Fibroblast of lung (primary cell): ENCODE measurements at places on chromosomes 7 and 10.

DNA sequence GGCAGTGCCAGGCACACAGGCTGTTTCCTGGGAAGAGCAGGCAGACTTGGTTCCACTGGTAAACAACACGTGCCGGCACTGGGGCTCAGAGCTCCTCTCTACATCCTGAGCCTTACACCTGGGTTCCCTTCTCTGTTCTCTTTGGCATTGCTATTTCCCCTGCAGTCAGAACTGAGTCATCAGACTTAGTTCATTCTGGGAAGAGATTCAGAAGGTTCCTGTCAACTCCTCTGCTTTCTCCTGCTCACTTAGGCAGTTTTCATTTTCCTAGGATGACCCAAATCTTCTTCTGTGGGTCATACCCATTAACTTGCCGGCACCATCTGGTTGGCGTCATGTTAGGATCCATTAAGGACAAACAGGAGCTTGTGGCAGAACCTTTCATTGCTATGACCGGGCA lies 33.4 kb upstream of the LRRC18 start:
- no peak for DNase-seq

DNA sequence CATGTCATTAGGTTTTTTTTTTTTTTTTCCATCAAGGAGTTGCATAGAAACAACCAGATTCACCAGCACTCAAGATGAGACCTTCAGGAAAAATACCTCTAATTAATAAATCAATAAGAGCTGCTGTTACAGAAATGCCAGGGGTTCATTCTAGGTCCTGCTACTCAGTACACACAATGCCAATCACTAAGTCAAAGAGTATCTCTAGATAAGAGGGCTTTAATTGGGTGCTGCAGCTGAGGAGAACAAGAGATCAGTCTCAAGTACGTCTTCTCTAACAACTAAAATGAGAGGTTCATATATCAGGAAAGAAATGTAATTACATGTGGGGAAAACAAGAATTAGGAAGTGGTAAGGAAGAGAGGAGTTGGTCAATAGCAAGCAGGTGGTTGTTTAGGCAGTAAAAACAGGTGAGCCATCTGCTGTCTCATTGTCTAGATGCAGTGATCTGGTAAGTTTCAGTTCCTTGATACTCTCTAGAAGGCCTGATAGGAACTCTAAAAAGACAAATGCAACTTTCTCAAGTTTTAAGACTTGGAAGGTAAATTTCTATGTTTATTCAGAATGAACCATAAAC lies 272.9 kb upstream of the ZWINT start:
- DNase-seq, result no peak

DNA sequence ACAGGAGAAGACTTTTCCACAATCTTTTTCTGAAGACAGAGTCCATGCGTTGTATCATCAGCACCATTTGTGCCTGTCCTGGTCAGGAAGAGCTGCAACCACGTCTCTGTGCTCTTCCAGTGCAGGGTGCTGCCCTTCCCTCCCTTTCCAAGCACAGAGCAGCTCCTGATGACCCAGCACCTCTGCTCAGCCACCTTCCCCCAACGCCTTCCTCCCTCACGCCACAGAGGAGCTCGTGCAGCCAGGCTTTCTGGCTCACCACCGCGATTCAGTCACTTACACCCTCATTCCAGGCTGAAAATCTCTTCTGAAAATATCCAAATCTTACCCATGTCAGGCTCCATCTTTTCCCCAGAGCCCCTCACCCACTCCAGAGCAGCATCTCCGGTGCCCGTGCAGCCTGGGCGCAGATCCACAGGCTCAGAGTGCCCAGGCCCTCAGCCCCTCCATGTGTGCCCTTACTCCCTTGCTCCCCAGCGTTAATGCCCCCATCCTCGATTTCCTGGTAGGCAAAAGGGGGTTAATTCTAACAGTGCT lies 181.5 kb downstream of the DIP2C start:
- DNase-seq, result no peak

DNA sequence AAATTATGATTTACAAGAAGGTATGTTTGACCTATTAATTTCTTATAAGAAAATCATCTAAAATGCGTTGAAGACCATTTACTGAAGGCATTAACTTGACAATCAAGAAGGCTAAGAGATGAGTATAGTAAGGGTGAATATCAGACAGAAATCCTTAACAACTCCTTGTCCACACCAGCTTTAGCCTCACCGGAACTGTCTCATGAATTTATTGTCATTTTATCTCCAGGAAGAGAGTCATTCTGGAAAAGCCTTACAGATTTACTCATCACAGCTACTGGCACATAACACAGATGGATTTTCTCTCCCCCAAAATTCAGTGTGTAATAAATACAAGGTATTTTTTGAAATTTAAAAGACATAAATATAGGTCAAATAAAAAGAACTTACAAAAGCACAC lies 129.4 kb upstream of the LSM8 start:
- no peak for DNase-seq

DNA sequence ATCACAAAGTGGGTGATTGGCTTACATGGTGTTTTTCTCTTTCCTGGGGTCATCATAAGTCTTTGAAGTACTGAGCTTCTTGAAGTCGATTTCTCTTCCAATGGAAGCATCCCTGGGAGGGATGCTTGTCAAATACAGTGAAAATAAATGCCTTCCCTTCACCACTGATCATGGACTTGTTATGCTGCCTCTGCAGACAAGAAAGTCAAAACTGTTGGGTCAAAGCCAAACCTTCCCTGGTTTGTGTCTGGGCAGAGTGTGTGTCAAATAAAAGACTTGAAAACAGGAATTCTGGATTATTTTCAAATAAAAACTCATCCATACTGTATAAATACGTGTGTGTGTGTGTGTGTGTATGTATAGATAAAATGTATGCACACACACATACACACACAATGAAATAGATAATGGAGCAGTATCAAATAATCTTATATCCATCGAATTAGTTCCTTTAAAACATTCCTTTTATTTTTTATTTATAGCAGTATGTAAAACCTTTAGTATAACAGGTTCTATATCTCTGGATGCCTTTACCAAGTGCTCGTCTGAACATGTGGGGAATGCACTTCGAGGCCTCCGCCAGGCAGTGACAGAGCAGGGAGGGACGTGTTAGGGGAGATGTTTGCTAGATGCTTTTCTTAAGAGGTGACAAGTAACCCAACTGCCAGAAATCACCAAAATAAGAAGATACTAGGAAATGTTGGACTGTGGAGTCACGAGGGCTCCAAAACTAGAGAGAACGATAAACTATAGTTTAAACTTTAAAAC lies 27.2 kb upstream of the WNT16 start:
- DNase-seq, result peak; percentile 26

- DNase-seq, result no peak
Measured at GRCh38 chr7:89998554-89998953, 155.7 kb upstream of the STEAP1 start.
